ENCODE measurements at places on chromosomes 11 and 22.

DNA sequence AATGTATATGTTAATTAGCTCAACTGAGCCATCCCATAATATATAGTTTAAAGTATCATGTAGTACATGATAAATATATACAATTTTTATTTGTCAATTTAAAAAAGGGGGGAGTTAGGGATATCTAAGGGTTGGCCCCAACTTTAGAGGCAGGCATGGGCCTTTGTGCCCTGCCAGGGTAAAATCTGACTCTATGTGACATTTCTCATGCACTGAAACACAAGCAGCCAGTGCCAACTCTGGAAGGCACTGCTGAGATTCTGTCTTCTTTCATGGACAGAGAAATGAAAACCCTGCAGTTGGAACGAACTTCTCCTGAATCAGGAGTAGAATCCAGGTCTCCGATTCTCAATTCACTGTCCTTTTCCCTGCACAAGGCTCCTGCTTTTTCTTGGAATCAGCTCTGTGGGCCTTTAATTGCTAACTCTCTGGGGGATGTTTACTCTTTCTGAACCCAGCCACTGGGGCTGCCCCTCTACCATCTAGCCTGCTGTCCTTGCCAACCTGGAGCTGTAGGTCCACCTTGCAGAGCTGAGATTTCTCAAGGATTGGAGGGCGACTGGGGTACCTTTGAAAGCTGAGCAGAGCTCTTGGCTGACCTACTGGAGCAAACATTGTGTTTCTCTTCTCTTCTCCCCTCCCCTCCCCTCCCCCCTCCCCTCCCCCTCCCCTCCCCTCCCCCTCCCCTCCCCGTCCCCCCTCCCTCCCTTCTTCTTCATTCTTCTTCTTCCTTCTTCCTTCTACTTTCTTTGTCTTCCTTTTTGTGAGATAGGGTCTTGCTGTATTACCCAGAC is 26.7 kb downstream of the SLC5A1 start:
- no peak for DNase-seq

DNA sequence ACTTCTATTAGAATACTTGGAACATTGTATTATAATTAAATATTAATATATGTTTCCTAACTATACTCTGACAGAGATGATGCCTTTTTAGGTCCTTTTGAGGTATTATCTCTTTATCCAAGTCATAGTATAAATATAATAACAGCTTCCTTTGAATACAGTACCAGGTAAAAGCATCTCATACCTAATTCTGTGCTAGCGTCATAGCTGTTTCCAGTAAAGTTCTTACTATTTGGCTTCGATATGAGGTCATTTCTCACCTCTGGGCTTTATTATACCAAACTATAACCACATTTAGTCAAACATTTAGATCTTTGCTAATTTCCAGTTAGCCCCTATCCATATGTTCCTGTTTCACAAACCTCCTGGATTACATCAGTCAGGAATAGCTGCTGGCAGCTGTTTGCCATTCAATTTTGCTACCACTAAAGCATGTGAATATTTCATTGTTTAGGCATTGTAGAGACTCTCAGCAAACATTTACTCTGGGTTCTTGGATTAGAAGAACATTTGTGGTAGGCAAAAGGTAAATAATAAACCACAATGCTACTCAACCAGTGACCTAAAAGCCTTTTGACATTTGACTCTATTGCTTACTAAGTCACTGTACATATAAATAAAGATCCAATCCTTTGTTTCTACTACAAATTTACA is 255.1 kb downstream of the TTC28 start:
- no peak for DNase-seq

DNA sequence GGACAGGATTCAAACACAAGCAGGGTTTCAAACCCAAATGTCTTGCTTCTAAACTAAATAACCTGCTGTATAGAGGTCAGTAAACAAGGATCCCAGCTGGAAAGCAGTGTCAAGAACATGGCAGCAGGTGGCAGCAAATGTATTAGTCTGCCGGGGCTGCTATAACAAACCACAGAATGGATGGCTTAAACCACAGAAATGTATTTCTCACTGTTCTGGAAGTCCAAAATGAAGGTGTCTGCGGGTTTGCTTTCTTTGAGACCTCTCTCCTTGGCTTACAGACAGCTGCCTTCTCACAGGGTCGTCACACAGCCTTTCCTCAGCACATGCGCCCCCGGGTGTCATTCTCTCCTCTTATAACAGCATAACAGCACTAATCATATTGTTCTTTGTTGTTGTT is 65.1 kb upstream of the LRRC55 start:
- peak; percentile 69 for DNase-seq

DNA sequence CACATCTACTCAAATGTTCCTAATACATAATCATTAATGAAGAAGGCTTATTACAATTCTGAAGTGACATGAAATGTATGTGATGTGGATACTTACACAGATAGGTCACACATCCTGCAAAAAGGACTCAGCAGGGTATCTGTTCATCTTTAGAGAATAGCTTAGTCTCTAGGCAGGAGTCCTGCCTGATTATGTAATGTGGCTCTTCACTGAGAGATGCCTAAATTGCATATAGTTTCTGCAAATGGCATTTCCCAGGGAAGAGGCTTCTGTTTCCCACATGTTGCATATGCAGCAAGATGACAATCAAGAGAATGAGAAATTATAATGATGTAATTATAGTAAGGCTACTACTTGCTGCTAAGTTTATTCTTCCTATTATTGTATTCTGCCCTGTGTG is 58.8 kb upstream of the SLC36A4 start:
- DNase-seq, result no peak

GRCh38 chr22:27317096-27317495 is 484.5 kb downstream of the MN1 start:
- no peak for DNase-seq

- no peak for DNase-seq
These were observed 4.1 kb upstream of the MRPL48 start for GRCh38 chr11:73783483-73784020.

DNA sequence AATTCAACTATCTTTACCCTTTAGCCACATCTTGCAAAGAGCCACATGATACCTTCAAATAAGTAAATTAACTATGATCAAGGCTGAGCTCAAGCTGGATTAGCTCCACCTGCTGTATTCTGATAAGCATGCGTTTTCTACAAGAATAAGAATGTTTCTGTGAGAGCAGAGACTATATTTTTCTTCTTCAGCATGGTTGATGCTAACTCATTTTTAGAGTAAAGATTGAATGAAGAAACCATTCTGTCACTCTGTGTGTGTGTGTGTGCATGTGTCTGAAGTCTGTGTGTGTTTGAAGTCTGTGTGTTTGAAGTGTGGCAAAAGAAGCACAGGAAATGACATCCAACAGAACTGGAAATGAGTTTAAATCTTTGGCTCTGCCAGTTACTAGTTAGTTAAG is 12.0 kb upstream of the LAYN start:
- DNase-seq, result peak; percentile 34

- DNase-seq, result peak; percentile 96
These were observed 7.3 kb upstream of the AHNAK start for GRCh38 chr11:62553839-62554361.

GRCh38 chr11:130070109-130070845 is 583 bp downstream of the APLP2 start:
- peak; percentile 48 for DNase-seq

DNA sequence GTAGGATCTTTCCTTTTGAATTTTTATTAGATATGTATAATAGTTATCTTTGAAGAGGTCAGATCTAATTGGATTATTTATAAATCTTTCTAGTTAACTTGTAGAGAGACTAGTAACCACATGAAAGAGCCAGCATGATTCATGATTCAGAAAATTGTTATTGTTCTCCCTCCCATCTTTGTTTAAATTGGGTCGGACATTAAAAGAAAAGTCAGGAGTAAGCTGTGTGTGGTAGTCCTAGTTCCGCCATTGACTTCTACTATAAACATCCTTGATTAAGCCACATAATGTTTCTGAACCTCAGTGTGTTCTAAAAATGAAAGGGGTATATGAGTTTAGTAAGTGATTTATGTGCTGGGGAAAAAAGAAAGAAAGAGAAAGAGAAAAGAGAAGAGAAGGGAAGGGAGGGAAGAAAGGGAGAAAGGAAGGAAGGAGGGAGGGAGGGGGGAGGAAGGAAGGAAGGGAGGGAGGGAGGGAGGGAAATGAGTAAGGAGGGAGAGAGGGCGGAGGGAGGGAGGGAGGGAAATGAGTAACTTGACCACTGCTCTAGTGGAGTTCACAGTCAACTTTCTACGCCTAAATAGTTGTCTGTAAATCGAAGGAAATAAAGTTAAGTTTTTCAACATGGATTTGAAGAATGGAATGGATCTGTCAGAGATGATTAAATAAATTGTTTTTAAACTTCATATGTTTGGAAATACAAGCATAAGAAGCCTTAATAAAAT is 32.9 kb downstream of the SIK2 start:
- no peak for DNase-seq

- DNase-seq, result peak; percentile 53
These were observed 836 bp upstream of the RBM4 start for GRCh38 chr11:66637557-66638176.

- no peak for DNase-seq
These were observed 27.8 kb upstream of the GGTLC2 start for GRCh38 chr22:22616636-22617035.

DNA sequence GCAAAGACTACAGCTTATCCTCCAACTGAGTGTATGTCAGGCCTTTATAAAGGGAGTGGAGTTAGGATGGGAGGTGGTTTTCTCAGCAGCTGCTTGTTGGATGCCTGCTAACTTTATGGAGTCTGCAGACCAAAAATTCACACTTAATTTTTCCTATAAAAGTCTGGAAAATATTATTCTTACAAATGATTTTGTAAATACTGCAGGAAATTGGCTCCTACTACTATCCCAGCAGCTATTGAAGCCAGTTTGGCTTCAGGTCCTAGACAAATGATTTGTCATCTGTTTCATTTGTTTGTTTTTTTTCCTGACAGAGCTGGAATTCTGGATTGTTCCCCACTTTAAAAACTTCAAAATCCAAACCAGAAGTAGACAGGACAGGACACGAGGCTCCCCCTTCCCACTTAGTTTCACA is 292.5 kb downstream of the TMEM135 start:
- no peak for DNase-seq

GRCh38 chr22:39638958-39639357 is 68.4 kb downstream of the CACNA1I start:
- no peak for DNase-seq

GRCh38 chr11:123493349-123494063 is 63.4 kb downstream of the GRAMD1B start:
- no peak for DNase-seq

DNA sequence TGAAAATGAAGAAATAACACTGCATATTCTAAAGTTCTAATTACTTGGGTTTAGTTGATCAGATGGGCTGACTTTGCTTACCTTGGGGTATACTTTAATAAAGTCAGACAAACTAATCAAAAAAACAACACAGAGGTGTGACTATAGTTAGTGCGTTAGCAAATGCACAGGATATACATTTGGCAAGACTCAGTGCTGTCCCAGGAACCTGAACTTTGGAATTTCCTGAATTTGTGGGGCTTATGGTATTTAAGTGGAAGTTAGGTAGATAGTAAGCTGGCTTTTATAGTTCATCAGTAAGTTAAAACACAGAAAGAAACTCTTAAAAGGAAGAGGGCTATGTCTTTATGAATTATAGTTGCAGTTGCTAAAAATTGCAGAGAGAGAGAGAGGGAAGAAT is 302.6 kb upstream of the DDI1 start:
- no peak for DNase-seq

DNA sequence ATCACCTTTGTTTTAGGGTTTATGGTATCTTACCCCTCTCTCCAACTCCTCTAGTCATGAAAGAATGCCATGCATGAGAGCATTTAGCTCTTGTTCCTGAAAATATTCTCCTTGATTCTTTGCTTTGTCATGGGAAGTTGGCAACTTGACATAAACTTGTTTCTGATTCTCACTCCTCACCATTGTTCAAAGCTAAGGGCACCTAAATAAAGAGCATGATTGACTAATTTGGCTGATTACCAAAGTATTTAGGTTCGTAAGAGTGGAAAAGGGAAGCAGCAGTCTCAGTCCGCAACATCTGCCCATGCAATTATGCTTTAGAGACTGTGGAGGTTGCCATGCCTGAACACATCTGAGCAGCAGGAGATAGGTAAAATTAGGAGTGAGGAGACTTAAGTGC is 26.4 kb downstream of the OR52K1 start:
- no peak for DNase-seq

Measured in RKO (cell line).